ENCODE measurements at places on chromosomes 4 and X.
A peak's percentile ranks its signal among the peaks of the same experiment; 100 is the strongest.

GRCh38 chr4:121304893-121305292, 75.9 kb downstream of the QRFPR start:
- no peak for DNase-seq

- peak; percentile 64 for DNase-seq
Observed at GRCh38 chr4:159003420-159004253, 99.2 kb upstream of the RAPGEF2 start.

DNA sequence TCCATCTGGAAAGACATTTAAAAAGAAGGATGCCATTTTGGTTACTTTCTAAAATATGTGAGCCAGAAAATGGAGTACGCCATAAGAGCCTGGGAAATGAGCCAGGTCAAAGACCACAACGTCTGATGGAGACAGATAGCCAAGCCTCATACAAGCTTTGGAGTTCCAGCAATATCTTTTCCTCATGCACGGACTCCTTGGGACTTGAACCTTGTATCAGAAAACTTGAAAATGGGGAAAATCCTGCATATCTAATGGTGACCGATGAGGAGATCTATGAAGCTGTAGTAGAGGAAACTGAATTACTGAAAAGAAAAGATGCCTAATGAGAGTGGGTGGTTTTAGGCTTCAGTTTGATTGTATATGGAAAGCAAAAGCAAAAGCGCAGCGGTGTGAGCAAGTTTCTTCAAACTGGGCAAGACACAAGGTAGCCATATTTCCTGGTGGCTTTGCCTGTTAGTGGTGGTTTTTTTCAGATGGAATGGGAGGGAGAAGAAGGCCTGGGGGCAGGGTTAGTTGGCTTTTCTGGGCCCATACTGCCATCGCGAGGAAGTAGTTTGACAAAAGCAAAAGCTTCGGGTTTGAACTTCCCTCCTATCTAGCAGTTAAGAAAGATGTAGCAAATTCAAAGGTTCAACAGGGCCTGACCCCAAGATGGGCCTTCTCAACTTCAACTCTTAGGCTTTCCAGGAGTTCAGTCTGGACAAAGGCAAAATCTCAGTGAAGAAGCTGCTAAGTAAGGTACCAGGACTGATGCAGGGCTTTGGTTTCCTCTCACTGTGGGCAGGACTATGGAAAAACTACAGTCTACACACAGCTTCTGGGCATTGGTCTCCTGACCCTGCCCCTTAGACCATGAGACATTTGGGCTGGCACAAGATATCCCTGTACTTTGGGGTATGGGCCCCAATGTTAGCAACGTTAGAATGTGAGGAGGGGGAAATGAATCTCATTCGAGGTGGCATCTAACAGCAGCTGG, 210.0 kb upstream of the STK26 start:
- DNase-seq: peak; percentile 62

DNA sequence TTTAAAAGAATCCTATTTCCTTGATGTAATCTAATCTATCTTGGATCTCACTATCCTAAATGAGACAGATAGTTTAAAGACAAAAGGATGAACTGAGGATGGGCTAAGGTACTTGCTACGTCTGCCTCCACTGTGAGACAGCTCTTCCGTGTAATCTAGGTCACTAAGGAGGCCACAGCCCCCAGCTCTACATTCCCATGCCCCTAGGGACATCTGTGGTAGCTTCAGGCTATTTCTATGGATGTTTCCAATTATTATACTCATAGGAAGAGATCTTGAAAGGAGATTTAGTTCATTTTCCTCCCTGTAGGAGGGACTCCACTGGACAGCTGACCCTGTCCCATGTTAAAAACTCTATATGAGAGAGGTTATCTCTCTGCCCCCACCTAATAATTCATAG, 140.8 kb upstream of the TRPC5 start:
- no peak for DNase-seq

DNA sequence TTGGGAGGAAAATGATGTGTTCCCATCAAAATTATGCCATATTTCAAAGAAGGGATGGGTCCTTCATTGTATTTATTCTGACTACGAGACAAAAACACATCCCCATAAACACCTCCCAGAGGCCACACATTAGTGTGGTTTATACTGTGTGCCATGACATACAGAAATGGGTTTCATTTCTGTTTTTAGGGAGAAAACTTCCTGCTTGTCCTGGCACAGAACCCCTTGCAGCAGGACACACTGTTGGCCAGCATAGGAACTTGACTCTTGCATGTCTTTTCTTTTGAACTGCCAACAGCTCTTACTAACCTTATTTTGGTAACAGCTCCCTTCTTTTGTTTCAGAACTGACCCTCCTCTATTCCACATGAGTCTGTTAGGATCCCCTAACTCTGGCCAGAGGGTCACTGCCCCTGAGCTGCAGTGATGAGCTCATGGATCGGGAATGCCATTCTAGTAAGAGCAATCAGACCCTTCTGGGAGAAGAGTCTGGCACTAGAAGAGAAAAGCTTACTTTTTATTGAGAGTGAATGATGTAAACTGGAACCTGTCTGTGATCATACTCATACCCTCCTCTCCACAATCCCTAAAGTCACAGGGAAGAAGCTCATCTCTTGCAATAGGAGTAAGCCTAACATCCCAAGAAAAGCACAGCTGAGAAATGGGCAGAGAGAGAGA, 86.4 kb downstream of the SMIM20 start:
- DNase-seq: no peak

DNA sequence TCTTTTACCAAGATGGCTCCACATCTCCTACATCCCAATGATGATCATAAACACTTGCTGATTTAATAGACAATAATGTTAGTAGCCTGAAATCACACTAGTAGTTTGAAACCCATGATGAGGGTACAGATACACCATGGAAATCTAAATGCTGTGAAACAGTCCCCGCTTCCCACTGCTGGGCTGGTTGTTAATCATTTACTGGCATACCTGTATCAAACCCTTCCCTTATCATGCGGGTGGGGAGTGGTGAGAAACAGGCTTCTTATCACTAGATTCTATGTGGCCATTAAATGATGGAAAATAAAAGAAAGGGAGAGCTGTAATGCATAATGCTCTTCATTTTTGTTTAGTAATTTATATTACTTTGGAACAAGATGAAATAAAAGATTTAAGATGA, 21.9 kb downstream of the MAOA start:
- DNase-seq: no peak

DNA sequence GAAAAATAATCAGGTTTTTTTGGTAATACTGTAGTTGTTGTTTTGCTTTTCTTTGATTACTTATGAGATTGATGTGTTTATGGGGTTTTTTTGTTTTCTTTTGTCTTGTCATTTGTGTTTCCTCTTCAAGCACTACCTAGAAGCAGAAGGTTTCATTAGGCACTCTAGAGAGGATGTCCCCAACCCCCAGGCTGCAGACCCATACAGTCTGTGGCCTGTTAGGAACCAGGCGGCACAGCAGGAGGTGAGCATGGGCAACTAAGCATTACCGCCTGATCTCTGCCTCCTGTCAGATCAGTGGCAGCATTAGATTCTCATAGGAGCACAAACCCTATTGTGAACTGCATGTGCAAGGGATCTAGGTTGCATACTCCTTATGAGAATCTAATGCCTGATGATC, 22.9 kb upstream of the NOCT start:
- peak; percentile 5 for DNase-seq

GRCh38 chrX:137550665-137551261, 15.2 kb upstream of the ZIC3 start:
- no peak for DNase-seq

DNA sequence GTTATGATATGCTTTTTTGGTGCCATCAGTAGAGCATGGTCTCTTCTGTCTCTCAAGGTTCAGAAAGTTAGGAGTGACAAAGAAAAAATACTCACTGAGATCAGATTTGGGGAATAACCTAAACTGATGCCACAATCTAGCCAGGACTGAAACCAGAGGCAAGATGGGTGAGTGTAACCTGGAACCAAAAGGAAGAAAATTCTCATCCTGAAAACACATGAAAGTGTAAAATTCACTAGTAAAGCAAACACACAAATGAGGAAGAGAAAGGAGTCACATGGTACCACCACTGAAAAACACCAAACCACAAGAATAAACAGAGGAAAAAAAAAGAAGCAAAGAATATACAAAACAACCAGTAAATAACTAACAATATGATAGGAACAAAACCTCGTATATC, 96.4 kb downstream of the ANXA10 start:
- no peak for DNase-seq

DNA sequence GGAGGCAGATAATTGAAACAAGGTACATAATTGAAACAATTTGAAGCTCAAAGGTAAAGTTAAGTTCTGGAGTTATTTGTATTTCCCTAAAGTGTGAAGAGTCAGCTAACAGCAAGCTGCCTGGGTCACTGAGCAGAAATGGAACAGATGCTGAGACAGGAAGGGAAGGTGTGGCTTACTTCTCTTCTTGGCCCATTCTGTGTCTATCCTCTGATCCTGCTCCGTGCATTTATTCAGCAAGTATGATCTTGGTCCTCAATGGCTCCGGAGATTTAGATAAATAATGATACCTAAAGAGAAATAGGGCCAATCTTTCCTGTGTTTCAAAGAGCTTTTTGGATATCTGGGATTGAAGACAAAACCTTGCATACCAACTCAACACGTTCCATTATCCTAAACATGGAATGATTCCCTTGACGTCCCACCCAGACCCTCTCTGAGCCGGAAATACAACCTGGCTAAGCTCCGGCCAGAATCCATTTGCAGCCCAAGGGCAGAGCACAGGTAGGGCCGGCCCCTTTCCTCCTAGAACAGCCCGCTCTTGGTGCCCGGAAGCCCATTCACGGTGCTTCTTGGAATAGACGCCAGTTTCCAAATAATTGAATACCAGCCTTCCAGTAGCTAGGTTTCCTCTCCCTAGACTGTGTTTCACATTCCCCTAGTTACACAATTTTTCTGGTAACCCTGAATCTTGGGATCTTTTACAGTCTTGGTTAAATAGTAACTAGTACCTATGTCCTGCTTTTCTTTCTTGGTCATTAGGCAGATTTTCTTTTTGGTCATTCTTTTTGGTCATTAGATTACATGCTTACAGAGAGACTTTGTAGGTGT, 211.0 kb downstream of the NWD2 start:
- DNase-seq: no peak
